IMR-90 (cell line): ENCODE measurements at places on chromosomes 4 and X. TPM values are rescaled to one million over a fixed set of nuclear protein-coding genes. Genes with fewer than 3 reads are reported as not detected.

TRIM75 gene
- not detected in 2 replicates for total RNA-seq

GLRA3 gene
- not detected in 2 replicates for total RNA-seq

HHIP gene
- 6.6 and 8.6 TPM in 2 replicates for total RNA-seq

SPANXA1 gene
- total RNA-seq = not detected in 2 replicates

SLC6A14 gene
- not detected in 2 replicates for total RNA-seq

TMEM255A gene
- total RNA-seq = not detected in 2 replicates

RIPPLY1 gene
- not detected in 2 replicates for total RNA-seq

- DNase-seq = no peak
Observed at GRCh38 chr4:105923497-105924238, 28.4 kb downstream of the NPNT start.

DNA sequence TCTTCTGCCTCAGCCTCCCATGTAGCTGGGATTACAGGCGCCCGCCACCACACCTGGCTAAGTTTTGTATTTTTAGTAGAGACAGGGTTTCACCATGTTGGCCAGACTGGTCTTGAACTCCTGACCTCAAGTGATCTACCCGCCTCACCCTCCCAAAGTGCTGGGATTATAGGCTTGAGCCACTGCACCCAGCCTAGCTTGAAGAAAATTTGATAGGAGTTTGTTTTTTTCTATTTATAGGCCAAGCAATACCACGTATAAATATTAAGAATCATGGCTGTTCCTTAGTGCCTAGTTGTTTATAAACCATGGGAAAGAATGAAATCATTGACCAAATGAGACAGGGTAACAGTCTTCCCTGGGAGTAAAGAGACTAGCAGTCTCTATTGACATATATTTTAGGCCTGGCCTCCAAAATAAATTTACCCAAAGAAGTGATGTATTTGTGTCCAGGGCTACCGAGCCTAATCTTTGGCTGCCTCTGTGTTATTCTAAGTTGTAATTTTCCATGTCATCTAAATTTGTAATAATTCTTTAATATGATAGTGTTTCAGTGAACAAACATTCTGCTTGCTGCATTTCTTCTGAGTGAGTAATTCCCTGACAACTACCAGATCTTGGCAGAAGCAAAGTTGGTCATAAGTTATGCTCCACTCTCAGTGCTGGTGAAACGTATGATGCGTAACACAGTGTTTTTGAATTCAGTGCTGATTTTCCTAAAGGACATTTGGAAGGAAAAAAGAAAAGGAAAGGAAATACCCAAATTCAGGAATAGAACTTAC, 10.3 kb downstream of the PKD2 start:
- DNase-seq = peak; percentile 98

DNA sequence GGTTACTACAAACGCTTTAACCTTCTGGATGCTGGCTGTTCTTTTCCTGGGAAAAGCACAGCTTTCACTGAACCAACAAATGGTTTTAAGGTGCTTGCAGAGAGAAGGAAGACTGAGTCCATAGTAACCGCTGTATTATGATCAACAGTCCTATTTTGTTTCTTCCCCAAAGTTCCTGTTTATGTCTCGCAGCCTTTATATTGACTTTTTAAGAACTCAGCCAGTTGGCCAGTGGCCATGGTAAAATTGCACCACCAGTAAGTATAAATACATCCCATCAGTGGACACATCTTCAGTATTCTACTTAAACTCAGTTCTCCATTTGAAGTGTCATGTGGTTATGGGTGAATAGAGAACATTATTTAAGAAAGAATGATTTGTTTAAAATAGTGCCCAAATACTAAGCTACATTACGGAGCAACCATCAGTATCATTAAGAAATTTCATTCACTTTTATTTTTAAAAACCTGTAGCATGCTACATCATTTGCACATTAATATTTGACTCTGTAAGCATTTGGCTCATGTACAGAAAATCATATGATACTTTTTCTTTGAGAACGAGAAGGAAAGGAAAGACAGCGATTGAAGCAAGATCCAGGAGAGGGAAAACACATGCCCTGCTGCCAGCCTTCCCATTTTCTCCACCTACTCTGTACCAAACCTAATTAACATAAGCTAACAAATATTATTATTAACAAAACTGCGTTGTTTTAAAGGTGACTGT, 287.0 kb downstream of the ARHGAP24 start:
- peak; percentile 82 for DNase-seq

DNA sequence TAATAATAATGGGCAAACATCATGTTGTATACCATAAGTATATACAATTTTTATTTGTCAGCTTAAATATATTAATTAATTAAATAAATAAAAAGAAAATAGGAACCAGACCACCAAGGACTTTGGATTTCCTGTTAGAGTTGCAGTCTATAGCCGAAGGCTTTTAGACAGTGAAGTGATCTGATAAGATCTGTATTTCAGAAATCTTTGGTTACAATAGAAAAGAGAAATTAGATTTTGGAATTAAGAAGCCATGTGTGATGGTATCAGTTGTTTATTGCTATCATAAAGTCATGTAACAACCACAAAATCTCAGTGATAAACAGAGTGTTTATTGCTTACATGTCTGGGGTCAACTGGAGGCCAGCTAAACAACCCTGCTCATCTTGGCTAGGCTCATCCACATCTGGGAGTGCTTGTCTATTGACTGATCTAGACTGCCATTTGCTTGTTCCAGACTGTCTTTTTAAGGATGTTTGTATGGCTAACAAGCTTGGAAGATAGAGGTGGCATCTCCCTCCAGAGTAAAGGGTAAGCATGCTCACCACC, 142.1 kb upstream of the USP9X start:
- DNase-seq = no peak

GRCh38 chrX:70253377-70254062, 6.5 kb downstream of the P2RY4 start:
- peak; percentile 18 for DNase-seq

DNA sequence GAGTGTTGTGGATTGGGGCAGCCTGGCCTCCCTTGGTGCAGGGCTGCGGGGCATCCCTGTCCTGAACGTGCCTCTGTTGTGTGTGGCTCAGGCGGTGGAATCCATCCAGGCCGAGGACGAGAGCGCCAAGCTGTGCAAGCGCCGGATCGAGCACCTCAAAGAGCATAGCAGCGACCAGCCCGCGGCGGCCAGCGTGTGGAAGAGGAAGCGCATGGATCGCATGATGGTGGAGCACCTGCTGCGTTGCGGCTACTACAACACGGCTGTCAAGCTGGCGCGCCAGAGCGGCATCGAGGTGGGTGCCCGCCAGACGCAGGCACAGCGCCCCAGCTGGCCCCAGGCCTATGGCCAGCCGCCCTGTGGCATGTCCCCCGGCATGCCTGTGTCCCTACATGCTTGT, 25.6 kb downstream of the MAEA start:
- DNase-seq = no peak
